ENCODE measurements at places on chromosomes 1 and 21.

- no peak for DNase-seq
These were observed 4.9 kb upstream of the OPRD1 start for GRCh38 chr1:28807046-28807445.

GRCh38 chr1:25505656-25506385 lies 37.6 kb upstream of the LDLRAP1 start:
- no peak for DNase-seq

GRCh38 chr1:66764994-66765578 lies 12.8 kb downstream of the DYNLT5 start:
- DNase-seq = peak; percentile 43

DNA sequence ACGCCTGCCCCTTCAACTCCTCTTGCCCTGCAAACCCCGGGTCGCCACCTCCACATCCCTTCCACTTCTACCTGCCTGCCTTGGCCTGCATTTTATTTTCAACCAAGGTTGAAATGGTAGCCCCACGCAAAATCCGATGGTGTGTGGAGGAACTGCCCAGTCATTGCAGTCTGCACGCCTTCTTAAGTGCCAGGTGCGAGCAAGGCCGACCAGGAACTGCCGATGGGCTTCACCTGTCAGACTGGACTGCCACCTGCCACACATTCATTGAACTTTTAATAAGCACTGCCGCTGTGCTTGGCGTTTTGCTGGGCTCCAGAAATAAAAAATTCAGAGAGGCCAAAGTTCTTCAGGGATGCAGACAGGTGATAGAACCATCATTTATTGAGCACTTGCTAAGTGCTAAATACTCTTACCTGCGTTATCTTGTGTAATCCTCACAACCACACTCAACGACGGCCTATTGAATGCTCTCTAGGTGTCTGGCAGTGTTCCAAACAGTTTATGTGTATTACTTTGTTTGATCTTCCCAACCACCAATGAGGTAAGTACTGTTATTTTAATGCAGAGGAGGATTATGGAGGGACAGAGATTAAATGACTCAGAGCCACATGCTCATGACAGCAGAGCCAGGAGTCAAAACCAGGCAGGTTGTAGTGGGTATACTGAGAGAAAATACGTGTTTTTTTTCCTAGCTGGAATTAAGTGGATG lies 36.2 kb downstream of the CACHD1 start:
- DNase-seq = peak; percentile 90
